Iris pigment epithelial cell (primary cell): ENCODE measurements at places on chromosomes 7 and 10.

DNA sequence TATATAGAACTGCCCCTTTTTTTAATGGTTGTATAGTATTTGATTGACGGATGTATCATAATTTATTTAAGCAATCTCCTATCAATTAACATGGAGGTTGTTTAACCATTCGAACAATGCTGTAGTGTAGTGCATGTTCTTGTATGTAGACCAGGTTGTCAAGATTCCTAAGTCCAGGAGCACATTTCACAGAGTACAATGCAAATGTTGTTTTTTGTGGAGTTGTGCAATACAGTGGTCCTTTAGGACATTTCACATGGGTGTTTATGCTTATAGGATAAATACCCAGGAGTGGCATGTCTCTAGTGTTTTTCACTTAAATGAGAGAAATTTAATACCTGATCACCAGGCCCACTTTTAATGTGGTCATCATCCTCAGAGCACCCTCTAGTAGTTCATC lies 8.1 kb downstream of the ASB4 start:
- no peak for DNase-seq

DNA sequence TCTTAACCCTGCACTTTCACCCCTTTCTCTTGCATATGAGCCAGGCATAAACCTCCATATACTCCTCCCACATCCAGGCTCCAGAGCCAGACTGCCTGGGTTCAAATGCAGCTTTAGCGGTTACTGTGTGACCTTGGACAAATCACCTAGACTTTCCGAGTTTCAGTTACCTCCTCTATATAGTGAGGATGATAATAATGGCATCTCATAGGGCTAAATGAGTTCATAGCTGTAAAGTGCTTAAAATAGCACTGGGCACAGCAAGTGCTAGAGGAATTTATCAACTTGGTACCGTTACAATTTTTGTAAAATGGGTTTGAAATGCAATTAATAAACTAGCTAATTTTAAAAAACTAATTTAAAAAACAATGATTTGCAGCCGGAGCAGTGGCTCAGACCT lies 53.4 kb upstream of the DGKI start:
- DNase-seq: no peak

- no peak for DNase-seq
Observed at GRCh38 chr10:112000466-112000865, 183.1 kb downstream of the GPAM start.

- no peak for DNase-seq
Observed at GRCh38 chr7:30665449-30665848, 16.8 kb downstream of the CRHR2 start.

DNA sequence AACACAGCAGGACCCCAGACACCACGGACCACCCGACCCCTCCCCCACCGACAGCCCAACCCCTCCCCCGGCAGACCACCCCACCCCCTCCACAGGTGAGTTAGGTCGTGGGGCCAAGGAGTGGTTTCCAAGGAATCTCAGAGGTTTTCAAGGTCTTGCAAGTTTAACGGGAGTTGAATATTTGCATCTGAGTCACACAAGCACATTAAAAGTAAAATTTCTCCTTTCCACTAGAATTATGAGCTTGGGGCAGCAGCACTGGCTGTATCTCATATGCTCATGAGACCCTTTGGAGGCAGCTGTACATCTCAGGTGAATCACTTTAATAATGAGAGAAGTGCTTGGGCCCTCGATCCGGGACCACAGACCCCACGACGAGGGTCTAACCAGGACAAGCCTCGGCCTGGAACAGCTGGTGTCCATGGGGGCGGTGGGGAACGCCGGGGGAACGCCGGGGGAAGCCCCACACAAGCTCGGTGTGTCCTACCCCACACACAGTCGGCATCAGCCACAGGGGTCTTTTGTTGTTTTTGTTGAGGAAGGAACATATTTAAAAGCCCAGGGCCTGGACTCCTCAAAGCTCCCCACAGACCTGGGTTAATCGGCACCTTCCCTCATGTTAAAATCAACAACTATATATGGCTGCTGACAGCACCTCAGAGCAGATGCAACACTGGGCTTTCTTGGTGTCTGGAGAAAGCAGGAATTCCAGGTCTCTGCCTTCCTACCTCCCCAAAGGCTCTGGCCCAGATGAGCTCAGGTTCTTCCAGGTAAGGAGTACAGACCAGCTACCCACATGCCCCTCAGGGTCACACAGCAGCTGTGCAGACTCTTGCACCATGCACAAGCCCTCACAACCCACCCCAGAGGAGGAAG lies 130.3 kb downstream of the DIP2C start:
- no peak for DNase-seq

GRCh38 chr7:139654276-139655181 lies 123.3 kb downstream of the HIPK2 start:
- peak; percentile 46 for DNase-seq

GRCh38 chr7:125512373-125512772 lies 582.7 kb upstream of the POT1 start:
- no peak for DNase-seq

DNA sequence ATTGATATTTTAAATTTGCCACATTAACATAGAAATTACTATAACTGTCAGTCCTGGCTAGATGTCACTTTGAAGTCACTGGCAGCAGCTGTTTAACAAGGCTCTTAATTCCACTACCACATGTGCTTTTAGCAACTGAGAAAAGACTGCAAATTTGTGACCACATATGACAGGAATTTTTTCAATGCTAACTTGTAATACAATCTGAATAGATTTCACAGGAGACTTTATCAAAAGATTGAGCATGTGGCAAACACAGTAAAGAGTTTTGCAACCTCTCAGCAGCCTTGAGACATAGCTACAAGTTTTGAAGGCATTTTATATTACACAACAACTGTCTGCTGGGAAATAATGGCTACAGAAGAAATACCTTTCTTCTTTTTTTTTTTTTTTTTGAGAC lies 73.0 kb downstream of the MICU1 start:
- peak; percentile 96 for DNase-seq

- DNase-seq: peak; percentile 28
Observed at GRCh38 chr10:72375173-72375572, 20.5 kb upstream of the DNAJB12 start.

- no peak for DNase-seq
Observed at GRCh38 chr7:159045839-159046238, 98.8 kb downstream of the VIPR2 start.

DNA sequence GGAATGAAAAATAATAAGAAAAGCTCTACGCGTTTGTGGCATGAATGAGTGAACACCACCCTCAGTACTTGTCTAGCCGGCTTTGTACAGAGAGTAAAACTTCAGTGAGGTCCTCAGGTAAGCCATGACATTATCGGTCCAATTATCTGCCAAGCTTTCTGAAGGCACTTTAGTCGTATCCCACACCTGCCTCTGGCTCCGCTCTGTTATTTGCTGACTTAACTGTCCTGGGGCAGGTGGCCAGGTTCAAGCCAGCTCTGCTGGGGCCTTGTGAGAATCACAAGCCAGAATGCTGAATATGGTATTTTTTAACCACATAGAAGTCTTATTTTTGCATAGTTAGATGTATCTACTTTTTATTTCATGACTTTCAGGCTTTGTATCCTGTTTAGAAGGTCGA lies 66.0 kb upstream of the FHIP2A start:
- DNase-seq: no peak
